ENCODE measurements at places on chromosomes 12 and 14.

DNA sequence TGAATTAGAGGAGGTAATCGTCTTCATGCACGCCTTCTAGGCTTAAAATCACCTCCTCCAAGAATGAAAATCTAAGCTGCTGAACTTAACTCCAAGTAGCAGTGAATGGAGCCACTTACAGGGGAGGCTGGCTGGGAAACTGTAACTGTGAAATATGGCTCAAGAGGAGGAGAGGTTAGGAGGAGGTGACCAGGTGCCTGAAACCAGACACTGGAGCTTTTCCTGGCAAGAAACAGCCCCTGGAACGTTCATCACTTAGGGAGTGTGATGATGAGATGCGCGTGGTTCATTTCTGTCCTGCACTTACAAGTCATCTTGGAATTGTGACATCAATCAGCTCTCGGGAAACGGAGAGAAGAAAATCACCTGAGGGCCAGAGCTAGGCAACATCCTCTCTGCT lies 62.3 kb upstream of the TMEM132C start:
- DNase-seq, result no peak

DNA sequence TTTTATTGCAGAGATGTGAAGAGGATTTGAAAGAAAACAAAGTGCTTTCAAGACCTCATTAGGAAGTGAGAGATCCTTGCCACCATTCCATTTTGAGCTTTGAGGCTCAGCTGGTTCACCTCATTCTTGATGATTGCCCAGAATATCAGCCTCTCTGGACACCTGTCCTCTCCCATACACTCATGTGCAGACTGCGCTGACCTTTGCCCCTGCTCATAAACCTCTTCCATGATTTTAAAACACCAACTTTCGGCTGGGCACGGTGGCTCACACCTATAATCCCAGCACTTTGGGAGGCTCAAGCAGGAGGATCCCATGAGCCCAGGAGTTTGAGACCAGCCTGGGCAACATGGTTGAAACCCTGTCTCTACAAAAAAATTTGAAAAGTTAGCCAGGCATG lies 8.9 kb downstream of the COX14 start:
- no peak for DNase-seq

DNA sequence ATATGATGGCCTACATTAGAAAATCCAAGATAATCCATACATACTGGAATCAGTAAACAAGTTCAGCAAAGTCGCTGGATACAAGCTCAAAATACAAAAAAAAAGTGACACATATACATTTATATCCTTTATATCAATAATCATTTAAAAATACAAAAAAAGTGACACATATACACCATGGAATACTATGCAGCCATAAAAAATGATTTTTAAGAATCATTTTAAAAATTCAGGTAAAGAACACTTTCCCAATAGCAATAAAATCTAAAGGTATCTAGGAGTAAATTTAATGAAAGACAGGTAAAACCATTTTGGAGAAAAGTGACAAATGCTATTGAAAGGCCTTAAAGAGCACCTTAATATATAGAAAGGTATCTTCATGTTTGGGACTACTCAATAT lies 111.9 kb downstream of the NTN4 start:
- DNase-seq, result no peak

DNA sequence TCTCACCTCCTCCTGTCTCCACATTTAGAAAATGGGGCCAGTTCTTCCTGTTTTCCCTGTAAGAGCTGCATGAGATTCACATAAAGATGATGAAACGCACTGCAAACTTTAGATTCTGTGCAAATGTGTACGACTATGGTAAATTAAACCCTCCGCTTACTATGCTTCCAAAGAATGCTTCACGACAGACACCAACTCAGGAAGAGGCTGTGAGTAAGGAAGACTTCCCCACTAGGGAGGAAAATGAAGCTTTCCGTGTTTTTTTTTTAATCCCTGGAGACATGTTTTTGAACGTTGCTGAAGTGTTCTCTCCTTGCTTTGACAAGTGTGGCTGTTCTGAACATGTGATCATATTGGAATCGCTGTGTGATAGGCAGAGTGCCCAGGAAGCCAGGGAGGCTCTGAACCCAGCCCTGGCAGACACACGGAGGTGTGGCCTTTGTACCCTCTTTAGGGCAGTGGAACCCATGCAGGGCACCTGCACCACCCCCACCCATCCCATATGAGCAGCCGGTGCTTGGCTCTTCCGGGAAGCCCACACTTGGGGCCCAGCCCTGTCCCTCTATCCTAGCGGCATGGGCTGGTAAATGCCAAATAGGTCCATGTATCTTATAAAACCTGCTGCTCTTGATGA lies 7.5 kb upstream of the SYNE3 start:
- peak; percentile 73 for DNase-seq

DNA sequence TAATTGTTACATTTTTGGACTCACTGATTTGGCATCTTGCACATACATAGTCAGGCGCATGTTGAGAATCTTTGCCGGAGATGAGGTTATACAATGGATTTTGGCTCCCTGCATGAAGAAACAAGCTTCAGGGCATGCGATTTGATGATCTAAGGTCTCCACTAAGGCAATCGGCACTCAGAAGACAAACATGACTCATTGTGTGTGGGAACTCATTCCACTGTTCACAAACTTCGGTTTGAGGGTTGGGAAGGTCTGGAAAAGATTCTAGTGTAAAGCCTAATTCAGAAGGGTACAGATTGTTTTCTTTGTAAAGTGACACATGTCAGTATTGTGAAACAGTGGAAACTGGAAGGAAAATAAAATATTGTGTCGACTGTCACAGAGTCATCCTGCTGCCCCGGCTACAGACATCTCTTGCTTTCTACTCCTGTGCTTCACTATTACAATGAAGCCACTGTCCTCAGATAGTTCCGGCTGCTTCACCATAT lies 192.6 kb upstream of the HMGA2 start:
- DNase-seq, result no peak

- DNase-seq, result no peak
Measured at GRCh38 chr14:86013641-86014040, 483.7 kb downstream of the FLRT2 start.

DNA sequence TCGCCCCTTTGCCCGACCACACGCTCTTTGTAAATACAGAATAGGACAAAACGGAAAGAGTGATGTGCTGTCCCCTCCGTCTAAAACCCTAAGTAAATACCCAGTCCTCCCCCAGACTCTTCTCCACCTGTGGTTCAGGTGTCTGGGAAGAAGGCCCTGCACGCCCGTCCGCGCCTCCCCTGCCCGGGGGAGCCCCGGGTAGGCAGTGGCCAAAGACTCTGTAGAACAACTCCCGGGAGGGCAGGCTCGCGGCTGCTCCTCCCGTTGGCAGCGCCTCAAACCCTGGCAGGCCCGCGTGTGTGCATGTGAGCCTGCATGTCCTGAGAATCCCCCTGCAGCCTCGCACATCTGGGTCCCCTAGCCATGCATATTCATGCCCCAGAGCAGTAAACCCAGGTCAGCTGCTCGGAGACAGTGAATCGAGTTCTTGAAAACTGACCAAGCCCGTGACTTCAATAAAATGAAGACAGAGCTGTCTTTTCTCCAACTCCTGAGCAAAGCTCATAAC lies 165.8 kb downstream of the MON2 start:
- DNase-seq, result peak; percentile 50

- no peak for DNase-seq
Measured at GRCh38 chr12:2960390-2960956, 1.3 kb downstream of the TEAD4 start.

All from NB4 (cell line).